Activated CD4-positive, alpha-beta memory T cell treated with anti-CD3 and anti-CD28 coated beads for 36 hours (primary cell): ENCODE measurements at places on chromosomes 1 and 21. TPM values are rescaled to one million over a fixed set of nuclear protein-coding genes. Genes with fewer than 3 reads are reported as not detected.

DNA sequence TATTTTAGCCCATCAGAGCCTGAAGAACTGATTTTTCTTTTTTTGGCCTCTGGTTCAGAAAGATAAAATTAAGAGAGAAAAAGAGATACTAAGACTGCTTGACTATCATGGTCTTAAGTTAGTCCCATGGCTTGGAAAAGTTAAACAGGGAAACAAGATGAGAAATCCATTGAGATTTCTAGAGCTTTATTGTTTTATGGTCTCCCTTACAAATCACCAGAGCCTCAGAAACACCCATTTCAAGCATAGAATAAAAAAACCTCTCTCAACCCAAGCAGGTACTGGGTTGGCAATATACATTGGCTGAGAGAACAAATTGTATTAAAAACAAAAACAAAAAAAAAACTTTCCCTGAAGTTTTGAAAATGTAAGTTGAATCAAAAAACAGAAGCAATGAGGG is 3.9 kb downstream of the SELE start:
- no peak for DNase-seq

DNA sequence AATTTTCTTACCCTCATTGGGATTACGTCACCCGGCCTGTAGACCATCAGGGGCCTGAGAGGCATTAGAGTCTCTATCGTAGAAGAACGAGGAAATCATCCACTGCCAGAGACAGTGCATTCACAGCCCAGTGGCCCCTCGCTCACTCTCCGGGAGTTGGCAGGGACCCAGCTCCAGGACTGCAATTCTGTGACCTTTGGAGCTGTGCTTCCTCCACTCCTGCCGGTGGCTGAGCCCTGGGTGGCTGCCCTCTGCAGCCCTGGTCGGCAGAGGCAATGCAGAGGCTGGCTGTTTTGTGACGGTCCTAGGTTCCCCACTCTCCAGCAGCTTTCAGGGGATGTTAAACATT is 12.7 kb downstream of the SLC37A1 start:
- DNase-seq, result no peak

DNA sequence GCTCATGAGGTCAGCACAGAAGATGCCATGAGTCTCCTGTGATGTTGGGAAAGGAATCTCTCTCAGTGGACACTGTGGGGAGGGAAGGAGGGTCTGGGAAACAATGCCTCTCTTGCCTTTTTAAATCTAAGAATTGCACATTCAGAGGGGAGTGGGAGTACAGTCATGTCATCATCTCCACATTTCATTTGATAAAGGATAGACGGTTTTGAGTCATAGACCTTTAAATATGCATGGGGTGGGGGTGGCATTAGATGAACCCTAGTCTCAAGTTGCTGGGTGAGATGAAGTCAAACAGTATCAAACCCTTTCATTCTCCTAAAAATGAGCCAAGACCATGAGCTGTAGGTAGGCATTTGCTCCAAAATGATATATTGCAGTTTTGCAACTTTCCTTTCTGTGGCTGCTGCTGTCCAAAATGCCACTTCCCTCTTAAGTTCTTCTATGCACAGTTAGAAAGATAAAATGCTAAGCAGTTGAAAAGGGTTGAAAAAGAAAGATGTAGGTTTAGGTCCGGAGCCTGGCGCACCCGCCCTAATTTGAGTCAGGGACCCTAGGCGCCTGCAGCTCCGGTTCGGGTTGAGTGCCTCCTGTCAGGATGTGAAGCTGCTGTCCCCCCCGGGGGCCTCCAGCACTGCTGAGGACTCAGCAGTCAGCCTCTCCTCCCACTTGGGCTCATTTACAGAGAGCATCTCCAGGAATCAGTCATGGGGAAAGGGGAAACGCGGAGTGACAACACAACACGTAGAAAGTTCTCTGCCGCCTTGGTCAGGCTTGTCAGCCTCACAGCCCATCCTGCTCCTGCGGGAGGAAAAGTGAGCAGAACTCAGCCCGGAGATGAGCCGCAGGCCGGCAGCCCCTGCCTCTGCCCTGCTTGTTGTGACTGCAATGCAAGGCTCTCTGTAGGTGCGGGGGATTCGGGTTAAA is 479.3 kb upstream of the RUNX1 start:
- peak; percentile 78 for DNase-seq

EFCAB7 gene
- total RNA-seq, result 5.6 TPM

DNA sequence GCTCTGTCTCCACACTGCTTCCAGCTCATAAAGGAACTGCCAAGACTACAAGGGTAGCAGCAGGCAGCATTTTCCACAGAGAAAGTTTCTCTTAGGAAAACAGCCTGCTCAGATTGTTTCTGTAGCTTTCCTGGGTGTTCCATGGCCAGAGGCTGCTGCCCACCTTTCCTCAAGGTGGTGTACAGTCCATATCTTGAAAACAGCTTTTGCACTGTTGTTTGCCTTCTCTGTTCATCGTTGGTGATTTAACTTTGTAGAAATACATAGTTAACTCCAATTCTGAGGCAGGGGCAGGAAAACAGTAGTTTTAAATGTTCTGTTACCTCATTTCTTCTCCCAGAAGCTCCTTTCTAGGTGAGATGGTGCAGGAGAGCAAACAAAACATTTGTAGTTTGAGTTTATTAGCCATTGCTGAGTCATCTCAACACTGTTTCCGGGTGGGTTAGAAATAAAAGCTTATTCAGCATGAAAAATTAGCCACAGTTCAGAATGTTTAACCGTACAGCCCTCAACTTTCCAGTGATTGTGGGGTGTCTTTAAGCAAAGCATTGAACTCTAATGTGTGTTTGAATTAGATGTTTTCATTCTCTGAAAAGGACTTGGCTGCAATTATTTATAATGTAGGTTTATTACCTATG is 41.7 kb downstream of the DIP2A start:
- no peak for DNase-seq

ITLN2 gene
- total RNA-seq, result not detected

AGT gene
- total RNA-seq, result not detected

DNA sequence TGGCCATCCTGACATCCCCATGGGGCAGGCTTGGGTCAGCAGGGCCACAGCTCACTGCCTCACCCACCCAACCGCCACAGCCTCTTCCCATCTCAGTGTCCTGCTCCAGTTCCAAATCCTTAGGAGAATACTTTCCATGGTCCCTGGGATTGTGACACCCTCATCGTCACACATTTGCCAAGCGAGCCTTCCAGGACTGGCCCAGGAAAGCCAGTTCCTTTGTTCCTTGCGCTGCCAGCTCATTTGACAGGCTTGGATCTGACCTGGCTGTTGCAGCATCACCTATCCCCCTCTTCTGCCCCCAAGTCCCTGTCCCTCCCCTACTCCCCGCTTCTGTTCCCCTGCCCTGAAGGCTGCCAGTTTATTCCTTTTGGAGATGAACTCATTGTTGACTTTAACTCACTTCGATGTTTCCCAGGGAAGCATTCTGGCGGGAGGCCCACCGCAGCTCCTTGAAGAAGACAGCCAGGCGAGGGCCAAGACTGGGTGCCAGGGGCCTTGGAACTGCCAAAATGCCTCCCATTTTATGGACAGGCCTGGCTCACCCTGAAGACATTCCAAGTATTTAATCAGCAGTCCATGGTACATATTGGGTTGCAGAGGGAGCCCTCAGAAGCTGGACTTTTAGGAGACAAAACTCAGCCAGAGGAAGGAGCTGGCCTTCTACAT is 10.2 kb upstream of the GNL2 start:
- no peak for DNase-seq

DNA sequence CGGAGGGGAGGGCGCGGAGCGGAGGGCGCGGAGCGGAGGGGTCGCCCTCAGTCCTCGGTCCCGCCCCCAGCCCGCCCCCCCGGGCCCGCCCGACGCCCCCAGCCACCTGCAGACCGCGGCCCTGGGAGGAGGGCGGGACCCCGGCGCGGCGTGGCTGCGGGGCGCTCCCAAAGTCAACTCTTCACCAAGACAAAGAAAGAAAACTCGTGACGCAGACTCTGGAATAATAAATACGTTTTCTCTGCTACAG is 1.2 kb downstream of the HES4 start:
- no peak for DNase-seq

AMY1C gene
- total RNA-seq, result not detected

DNA sequence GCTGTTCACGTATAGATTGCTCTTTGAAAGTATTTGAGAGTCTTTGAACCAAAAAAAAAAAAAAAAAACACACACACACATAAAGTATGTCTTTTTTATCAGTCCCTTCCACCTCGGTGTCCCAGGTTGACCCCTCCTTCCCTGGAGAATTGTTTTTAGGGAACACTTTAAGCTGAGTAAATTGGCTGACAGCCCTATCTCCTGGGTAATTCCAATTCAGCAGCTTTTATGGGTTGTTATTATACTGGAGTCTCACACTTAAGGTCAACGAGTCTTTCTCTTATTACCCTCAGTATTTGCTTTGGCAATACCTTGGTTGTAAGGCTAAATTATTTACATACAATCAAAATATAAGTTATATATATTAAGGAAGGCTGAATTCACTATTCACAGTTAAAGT is 69.4 kb downstream of the SLC30A10 start:
- no peak for DNase-seq

DNA sequence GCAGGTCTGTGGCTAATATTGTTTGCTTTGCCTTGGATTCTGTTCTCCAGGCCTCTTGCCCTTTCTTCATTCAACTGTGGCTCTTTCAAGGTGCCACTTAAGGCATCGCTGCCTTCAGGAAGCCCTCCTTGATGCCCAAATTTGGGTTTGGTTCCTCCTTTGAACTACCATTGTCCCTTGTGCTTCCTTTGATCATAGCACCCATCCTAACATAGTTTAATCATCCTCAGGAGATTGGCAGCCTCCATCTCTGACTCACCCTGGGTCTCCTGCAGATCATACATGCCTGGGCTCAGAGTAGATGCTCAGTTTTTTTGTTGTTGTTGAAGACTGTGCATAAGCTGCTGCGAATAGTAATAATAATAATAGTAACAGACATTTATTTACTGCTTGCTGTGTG is 54.4 kb upstream of the ACOT11 start:
- no peak for DNase-seq

DENND2C gene
- total RNA-seq, result 0.93 TPM

RGS8 gene
- not detected for total RNA-seq

MAB21L3 gene
- total RNA-seq, result not detected

GRCh38 chr1:174008979-174009378 is 13.2 kb downstream of the RC3H1 start:
- no peak for DNase-seq

DNA sequence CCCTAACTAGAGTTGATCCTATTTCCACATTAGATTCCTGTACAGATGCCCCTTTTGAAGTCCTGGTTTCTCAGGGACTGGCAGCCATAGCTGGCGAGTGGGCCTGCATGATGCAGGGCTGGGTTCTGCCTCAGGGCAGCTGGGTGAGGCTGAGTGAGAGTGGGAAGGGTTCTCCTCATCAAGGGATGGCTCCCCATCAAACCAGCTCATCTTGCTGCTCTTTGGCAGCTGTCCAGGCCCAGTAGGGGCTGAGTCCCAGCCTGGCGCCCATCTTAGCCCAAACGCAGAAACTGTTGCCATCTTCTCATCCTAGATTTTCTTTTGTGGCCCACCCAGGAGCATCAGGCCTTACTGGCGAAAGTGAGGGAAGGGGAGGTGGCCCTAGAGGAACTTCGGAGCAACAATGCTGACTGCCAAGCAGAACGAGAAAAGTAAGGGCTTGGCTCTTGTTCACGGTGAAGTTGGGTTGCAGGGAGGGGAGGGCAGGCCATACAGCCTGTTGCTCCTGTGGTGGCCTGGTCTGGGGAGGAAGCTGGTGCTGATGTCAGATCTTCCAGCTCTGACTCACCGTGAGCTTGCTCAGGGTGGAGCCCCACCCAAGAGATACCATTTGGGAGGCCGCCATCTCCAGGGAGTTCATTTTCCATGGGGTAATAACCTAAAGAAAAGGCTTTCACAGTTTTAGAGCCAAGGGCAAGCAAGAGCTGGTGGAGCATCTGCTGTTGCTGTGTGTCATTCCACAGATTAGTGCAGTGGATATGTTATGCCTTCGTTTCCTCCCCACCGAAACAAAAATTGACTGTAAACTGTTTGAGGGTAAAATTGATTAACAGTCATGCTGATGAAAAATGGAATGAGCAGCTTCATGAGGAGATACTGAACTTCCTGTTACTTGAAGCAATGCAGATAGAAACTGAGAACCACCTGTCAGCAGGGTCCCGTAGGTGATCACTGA is 34.7 kb downstream of the TUFT1 start:
- DNase-seq, result peak; percentile 56

TTC22 gene
- 4.6 TPM for total RNA-seq

CRYAA gene
- not detected for total RNA-seq

DNA sequence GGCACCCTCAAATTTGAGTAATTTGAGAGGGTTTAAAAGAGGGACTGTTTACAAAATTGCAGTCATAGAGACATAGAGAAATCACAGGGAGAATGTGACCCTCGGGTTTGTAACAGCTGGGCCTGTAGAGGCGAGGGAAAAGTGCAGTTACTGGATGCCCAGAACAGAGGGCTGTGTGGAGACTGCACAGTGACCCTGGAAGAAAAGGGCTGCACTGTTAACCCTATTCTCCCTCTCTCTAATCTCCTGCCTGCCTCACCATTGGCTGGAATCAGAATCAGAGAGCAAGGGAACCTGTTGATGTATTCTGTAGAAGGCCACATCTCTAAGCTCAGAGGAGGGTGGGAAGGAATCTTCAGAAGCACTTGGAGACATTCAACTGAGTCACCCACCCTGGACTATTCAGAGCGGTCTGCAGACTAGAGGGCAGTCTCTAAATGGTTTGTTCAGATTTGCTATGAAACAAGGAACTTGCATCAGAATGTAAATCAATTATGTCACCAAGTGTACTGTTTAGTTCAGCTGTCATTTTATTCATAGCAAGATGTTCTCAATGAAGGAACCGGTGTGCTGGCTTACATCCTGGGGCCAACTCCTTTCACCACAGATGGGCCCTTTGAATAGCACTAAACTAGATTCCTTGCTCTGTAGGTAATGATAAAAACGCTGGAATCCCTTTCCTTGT is 132.2 kb upstream of the HOOK1 start:
- DNase-seq, result no peak
